Sciatic nerve (tissue), 2 donors: ENCODE measurements at places on chromosomes 3 and 15.
A peak's percentile ranks its signal among the peaks of the same experiment; 100 is the strongest.

- DNase-seq, result no peak
Measured at GRCh38 chr15:44811337-44811736, 75.0 kb downstream of the TRIM69 start.

- DNase-seq, result no peak
Measured at GRCh38 chr3:50455161-50456018, 48.0 kb downstream of the CACNA2D2 start.

- DNase-seq, result no peak
Measured at GRCh38 chr3:68986496-68987208, 26.8 kb downstream of the EOGT start.

DNA sequence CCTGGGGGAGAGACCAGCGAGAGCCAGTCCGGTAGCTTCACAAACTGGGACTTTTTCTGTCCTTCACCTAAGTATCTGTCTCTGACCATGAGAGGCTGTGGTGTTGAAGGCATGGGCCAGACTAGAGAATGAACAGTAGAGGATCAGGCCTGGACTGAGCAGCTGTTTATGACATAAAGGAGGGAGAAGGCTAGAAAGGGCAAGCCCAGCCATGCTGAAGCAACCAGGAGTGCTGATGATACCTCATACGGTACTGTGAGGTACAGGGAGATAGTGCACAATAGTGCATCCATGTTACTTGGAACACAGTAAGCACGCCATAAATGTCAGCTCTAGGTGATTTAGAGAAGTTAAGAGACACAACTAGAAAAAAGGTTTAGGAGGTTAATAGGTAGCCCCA lies 22.6 kb upstream of the TIMP4 start:
- DNase-seq, result no peak

GRCh38 chr15:25378501-25378901 lies 60.3 kb downstream of the UBE3A start:
- no peak for DNase-seq

DNA sequence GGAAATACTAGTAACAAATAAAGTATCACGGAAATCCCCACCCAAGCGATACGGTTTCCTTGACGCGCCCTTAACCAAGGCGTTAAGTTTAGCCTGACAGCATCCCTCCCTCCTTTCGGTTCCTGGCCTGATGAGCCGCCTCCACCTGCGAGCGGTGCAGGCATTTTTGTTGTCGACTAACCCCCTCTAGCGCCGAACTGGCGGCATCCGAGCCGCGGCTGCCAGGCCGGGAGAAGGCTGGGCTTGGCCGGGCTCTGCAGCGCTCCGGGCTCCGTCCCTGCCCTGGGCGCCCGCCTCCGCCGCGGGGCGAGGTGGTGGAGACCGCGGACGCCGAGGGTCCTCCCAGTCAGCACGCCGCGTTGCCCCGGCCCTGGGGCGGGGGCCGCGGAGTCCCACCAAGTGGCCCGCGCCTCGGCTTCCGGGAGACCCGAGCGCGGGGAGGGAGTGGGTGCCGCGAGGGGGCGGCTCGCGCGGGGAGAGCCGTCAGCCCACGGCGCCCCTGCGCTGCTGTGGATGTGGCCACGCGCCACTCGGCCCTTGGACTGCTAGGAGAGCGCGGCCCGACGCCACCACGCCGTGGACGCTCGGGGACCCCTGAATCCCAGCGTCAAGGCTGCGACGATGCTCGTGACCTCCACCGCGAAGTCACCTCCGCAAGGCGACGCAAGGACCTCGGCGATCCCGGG lies 1.1 kb upstream of the EPHA6 start:
- DNase-seq, result peak; percentile 74

DNA sequence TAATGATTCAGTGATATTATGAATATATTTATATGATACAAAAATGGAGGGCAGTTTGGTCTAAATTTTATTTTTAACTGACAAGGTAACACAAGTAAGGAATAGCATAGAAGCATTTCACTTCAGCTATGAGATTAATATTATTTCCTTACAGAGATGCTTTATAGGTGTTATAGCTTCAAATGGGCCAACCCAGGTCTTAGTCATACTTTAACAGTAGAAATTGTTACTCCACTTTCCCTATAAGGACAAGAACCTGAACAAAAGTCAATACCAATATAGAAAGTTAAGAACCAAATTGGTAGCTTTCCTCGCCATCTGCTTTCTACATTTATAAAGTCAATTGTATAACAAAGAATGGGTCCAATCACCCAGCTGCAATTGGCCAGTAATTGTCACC lies 570.6 kb downstream of the FOXP1 start:
- DNase-seq, result no peak

DNA sequence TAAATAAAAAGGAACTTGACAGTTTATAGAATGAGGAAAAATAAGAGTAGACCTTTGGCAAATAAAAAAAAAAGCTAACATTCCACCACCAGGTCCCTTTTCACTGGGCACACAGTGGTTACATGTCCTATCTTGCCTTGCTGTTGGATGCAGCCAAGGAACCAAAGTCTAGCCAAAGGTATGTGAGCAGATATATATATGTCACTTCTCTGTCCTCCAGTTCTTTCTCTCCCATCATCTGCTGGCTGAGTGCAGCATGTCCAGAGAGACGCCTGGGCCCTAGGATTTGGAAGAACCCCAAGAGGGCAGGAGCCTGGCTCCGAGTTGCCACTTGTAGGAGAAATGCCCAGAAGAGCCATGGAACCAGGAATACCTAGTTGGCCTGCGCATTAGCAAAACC lies 104.7 kb downstream of the SERPINI1 start:
- no peak for DNase-seq

DNA sequence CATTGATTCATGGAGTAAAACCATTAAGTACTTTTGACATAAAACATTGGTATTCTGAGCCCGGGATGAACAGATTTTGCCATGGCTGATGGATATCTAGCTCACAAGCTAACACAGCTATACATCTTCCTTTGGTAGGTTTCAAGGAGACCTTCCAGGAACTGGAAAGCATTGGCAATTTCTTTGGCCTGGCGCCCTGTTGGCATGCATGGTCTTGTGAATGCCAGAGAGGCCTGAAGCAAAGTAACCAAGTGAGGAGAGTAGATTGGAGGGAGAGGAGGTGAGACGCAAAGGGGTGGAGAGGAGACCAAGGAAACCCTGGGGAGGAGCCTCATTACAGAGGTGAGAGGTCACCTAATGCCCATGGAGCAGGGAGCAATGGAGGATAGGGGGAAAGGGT lies 67.2 kb downstream of the SQOR start:
- no peak for DNase-seq

DNA sequence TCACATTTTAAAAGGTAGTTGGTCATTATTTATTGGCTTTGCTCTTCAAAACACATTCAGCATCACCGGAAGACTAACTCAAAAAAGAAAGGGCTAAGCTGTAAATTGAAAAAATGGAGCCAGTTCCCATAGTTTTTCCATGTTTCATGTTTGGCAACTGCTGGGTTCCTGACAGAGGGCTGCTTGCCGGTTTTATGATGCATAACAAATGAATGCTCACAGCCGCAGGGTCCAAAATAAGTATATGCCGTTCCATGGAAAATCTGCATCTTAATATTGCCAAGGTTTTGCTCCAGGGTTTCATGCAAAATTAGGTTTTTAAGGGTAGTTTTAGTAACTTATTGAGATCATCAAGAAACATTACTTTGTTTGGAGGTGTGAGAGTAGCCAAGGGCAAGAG lies 15.8 kb downstream of the SLC12A1 start:
- DNase-seq, result no peak

DNA sequence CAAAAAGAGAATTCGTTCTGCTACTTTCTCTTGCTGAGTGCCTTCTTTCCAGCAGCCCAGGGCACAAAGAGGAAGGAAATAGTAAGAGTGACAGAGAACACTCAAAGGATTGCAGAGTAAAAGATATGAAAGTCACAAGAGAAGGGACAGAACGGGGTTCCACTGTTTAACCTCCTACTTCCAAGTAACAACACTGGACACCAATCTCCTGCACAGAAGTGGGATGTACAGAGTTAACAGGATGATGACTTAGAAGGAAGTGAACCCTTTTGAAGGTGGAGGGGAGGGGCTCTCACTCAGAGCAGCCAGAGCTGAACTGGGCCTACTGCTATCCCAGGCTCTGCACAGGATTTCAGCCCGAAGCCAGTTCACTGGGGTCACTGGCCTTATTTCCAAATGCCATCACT lies 130.1 kb upstream of the PRICKLE2 start:
- no peak for DNase-seq

GRCh38 chr3:145490088-145491048 lies 670.6 kb downstream of the PLOD2 start:
- no peak for DNase-seq

DNA sequence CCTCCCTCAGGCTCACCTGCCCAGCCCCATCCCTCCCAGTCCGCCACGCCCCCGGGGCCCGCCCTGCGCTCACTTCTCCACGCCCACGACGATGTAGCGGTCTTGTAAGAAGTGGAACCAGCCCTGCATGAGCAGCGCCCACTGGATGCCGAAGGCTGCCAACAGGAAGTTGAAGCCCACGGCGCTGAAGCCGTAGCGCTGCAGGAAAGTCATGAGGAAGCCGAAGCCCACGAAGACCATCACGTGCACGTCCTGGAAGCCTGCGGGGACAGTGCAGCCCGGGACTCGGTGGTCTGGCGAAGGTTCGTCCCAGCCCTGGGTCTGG lies 9.7 kb downstream of the RHCG start:
- peak; percentile 59 for DNase-seq

GRCh38 chr15:33309602-33310276 lies 1.0 kb upstream of the RYR3 start:
- no peak for DNase-seq

- no peak for DNase-seq
Measured at GRCh38 chr15:42759093-42759492, 22.2 kb upstream of the CDAN1 start.

DNA sequence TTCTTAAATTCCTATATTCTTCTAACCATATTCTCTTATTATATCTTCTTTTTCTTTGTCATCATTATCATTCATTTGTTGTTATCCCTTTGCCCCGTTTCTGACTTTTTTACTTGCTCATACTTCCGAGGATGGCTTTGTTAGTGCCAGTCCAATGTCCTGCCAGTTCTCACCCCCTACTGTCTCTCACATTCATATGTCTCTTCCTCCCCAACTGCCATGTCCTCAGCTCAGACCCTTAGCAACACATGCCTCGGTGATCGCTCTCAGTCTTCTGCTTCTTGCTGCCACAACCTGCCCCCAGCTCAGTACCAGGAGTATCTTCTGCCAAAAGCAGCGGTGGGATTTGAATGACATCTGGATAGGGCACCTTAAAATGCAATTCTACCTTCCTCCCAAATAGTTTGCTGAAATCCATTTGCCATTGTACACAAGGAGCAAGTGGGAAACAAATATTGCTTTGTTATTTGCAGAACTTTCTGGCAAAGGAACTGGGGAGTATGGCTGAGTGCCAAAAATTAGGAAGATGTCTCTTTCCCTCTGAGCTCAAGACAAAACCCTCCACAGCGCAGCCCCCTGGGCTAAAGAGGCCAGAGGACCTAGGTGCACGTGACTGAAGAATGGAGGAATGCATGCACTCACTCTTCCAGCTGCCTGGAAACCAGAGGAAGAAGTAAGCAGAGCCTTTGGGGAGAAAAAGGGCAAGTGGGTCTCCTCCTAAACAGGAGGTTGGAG lies 57.7 kb upstream of the CTNNB1 start:
- no peak for DNase-seq

DNA sequence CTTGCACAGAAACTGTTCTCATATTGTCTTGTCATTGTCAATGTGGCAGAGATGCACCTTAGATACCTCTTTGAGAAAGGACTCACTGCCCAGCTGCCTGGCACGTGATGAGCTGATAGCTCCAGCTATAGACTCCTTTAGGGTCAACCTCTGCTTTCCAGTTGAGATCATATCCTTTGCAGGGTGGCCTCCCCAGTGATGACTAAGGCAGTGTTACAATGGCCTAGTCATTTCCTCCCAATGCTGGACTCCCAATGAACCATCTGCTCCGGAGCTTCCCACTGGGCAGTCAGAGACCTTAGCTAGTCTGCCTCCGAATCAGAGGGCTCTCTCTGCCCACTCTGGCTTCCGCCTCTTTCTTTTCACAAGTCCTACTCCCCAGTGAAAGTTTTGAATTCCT lies 79.5 kb downstream of the CHRD start:
- no peak for DNase-seq

DNA sequence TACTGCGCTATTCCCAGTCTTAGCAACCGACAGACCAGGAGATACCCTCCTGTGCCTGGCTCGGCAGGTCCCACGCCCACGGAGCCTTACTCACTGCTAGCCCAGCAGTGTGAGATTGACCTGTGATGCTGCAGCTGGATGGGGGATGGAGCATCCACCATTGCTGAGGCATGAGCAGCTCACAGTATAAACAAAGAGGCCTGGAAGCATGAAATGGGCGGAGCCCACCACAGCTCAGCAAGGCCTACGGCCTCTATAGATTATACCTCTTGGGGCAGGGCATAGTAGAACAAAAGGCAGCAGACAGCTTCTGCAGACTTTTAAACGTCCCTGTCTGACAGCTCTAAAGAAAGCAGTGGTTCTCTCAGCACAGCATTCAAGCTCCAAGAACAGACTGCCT lies 160.3 kb downstream of the ANXA2 start:
- DNase-seq, result no peak

- DNase-seq, result no peak
Measured at GRCh38 chr3:149571381-149571780, 86.4 kb downstream of the WWTR1 start.

GRCh38 chr3:184039414-184039813 lies 7.9 kb downstream of the HTR3D start:
- no peak for DNase-seq

DNA sequence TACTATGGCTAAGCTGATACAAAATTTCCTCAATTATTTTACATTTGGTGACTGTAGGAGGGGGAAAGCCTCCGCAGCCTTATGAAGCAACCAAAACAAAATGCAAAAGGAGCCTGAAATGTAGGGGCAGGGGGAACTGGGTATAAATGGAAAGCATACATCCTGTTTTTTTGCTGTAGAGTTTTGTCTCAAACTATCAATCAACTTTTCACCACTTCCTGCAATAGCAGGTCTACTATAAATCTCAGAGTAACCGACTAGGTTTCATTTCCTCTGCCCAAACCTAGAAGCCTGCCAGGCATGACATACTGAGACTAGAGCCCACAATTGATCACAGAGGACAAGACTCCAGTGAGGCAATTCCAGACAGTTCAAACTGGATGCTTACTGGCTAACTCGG lies 91.3 kb downstream of the SHQ1 start:
- no peak for DNase-seq

GRCh38 chr15:29138260-29138659 lies 131.4 kb downstream of the NSMCE3 start:
- DNase-seq, result no peak

- no peak for DNase-seq
Measured at GRCh38 chr15:38996111-38996631, 431.6 kb upstream of the RASGRP1 start.

GRCh38 chr3:174431717-174432116 lies 427.4 kb upstream of the NAALADL2 start:
- no peak for DNase-seq

DNA sequence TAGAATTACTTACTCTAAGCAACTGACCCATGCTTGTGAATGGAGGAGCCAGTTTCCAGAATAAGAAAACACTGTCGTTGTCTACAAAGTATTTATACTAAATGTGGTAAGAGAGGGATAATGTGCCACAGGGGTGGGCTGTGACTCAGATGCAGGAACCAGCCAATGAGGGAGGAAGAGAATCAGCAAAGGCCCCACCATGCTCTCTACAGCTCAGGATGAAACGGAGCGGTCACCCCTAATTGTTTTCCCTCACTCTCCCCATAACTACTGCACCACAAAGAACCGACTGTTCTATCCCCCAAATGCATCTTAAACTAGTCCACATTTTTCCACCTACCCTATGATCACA lies 44.5 kb downstream of the BFSP2 start:
- DNase-seq, result no peak
